ENCODE measurements at places on chromosomes 1 and 21. TPM values are rescaled to one million over a fixed set of nuclear protein-coding genes. Genes with fewer than 3 reads are reported as not detected.

KRTAP21-2 gene
- not detected for total RNA-seq

DNA sequence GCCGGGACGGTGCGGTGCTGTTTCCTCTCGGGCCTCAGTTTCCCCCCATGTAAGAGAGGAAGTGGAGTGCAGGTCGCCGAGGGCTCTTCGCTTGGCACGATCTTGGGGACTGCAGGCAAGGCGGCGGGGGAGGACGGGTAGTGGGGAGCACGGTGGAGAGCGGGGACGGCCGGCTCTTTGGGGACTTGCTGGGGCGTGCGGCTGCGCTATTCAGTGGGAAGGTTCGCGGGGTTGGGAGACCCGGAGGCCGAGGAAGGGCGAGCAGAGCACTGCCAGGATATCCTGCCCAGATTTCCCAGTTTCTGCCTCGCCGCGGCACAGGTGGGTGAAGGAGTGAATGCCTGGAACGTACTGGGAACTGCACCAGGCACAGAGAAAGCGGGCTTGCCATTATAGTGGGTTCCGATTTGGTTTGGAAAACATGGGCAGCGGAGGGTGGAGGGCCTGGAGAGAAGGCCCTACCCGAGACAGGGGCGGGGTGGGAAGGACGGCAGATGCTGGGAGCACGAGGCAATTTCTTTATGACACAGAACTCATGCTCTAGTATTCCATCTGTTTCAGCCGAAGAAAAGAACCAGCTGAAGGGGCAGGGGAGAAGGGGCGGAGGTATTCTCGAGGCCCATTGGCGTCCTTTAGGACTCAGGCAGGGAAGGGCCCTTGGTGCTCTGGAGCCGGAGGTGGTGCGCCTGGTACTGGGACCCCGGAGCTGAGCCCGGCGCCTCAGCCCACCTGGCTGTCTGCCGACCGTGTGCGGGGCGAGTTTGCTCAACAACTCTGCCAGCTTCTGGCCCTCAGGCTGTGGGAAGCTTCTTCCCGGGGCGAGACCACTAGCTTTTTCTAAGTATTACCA lies 960 bp downstream of the PCSK9 start:
- peak; percentile 87 for DNase-seq

DNA sequence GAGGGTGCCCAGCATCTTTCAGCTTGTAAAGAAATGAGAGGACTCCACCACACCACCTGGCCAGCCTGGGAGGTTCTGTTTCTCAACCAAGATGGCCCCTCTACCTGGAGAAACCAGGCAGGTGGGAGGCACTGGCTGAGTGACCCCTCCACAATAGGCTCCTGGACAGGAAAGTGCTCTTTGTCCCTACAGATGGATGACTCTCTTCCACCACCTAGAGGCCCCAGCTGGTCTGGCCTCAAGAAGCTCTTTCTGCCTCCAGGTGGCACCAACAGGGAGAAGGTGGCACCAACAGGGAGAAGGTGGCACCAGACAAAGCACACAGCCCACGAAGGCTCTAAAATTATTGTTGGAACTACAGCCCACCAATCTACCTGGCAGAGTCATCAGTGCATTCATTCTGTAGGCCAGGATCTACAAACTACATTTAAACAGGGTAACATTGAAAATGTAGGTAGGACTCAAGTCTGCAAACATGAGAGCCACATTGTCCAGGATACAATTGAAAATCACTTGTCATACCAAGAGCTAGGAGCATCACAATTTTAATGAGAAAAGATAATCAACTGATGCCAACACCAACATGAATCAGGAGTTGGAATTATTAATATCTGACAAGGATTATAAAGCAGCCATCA lies 14.4 kb downstream of the TMPRSS3 start:
- DNase-seq = peak; percentile 42

DNA sequence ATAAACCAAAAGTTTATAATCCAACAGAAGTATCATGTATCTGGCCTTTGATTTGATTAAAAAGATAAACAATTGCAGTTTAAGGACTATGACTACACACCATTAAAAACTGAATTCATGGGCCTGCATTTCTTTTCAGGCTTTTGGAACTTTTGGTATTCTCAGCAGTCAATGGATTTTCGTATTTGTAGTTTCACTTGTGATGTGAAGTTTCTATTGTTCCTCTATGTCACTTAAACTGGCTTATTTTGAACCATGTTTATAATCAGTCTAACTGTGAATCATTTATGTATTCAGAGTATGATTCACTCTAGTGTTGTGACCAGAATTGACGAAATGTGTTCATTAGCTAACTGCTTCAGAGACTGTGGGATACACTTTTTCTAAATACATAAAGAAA lies 132.9 kb downstream of the COQ8A start:
- no peak for DNase-seq

GRCh38 chr1:22258698-22259097 lies 115.8 kb upstream of the WNT4 start:
- DNase-seq = no peak

DNA sequence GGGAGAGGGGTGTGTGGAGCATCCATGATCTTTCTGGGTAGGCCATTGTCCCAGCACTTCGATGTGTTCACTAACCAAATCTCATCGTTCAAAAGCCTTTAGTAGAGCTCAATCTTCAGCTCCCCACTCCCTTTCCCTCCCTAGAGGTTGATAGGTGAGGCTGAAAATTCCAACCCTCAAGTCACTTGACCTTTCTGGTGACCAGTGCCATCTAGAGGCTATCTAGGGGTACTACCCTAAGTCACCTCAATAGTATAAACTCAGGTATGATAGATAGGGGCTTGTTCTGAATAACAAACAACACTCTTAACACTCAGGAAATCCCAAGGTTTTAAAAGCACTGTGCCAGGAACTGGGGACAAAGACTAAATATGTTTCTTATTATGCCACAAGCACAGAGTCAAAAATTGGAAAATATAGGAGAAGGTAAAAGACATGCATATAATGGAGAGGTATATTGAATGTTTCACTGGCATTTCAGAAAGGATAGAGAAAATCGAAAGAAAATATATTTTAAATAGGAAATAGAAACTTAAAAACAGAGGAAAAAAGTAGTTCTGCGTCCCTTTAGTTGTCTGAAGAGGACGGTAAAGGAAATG lies 42.9 kb upstream of the CD53 start:
- no peak for DNase-seq

Data from chondrocyte (in vitro differentiated cells).